ENCODE measurements at places on chromosomes 6 and 20. TPM values are rescaled to one million over a fixed set of nuclear protein-coding genes. Genes with fewer than 3 reads are reported as not detected.

GTF3C6 gene
- 89.9 TPM for total RNA-seq

FOXS1 gene
- 9.3 TPM for total RNA-seq

GUCA1A gene
- total RNA-seq, result not detected

HCK gene
- not detected for total RNA-seq

MATN4 gene
- not detected for total RNA-seq

SYNE1 gene
- 174 TPM for total RNA-seq

C20orf144 gene
- 0.28 TPM for total RNA-seq

PLA2G7 gene
- under 0.01 TPM for total RNA-seq

SMPD2 gene
- 7.7 TPM for total RNA-seq

RIPOR3 gene
- total RNA-seq, result 13.2 TPM

HSPA1L gene
- 1.3 TPM for total RNA-seq

BACH2 gene
- total RNA-seq, result under 0.01 TPM

SCUBE3 gene
- total RNA-seq, result 26.5 TPM

ADGB gene
- total RNA-seq, result not detected

Data from regular cardiac myocyte (primary cell).